NCI-H1105 (cell line): ENCODE measurements at places on chromosomes 3 and 15.

- DNase-seq: no peak
Observed at GRCh38 chr3:111605493-111605892, 10.3 kb upstream of the ZBED2 start.

- peak; percentile 7 for DNase-seq
Observed at GRCh38 chr3:40971191-40972168, 227.8 kb upstream of the CTNNB1 start.

DNA sequence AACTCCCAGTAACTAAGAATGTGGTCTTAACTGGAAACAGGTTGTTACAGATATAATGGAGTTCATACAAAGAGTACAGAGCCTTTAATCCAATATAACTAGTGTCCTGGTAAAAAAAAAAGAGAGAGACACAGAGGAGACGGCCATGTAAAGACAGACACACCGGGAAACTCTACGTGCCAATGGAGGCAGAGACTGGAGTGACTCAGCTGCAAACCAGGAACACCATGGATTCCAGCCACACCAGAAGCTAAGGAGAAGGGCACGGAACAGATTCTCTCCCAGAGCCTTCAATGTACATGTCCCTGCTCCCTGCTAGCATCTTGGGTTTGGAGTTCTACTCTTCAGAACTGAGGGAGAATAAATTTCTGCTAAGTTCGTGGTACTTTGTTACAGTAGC is 4.5 kb downstream of the RNF168 start:
- DNase-seq: no peak

DNA sequence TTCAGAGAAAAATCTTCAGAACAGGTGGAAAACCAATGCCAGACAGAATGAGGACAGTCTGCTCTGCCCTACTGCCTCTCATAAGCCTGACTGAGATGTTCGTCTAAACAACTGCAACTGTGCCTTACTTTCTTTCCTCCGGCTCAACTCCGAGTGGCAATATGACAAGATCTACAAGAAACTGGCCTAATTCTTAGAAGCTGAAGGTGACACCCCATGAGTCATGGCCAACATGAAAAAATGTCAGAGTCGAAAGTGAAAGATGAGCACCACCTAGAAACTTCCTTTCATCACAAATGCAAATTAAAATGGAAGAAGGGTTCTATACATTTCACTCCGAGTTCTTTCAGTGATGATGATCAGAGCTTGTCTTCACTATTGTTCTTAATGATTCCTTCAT is 12.9 kb downstream of the PCYT1A start:
- no peak for DNase-seq

DNA sequence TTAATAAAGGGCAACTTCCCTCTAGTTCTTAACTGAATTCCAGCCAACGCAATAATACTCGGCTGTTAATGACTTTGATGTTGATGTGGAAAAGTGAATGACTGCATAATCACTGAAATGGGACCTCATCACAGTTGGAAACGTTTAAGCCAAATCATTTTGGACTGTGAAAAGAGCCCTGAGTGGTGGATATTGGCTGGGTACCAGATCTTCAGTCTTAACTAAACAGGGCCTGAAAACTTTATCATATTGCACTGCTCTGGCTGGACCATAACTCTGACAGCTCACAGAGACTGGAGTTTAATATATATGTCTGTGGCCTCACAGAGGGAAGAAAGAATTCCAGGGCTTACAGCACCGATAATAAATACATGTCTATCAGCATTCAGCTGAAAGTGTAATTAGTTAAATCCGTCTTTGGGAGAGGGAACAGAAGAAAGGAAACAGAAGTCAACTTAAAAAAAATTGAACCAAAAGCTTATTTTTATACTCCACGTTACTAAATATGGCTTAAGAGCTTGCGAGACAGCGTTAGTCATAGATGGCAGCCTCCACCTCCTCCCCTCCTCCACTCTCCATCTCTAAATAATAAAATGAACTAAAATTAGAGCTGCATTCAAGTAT is 222.3 kb upstream of the CDIN1 start:
- DNase-seq: no peak

GRCh38 chr3:11591391-11592282 is 52.1 kb downstream of the VGLL4 start:
- no peak for DNase-seq

GRCh38 chr3:10255835-10256234 is 7.6 kb downstream of the TATDN2 start:
- no peak for DNase-seq

- peak; percentile 24 for DNase-seq
Observed at GRCh38 chr3:100709842-100710260, 557 bp downstream of the TFG start.

DNA sequence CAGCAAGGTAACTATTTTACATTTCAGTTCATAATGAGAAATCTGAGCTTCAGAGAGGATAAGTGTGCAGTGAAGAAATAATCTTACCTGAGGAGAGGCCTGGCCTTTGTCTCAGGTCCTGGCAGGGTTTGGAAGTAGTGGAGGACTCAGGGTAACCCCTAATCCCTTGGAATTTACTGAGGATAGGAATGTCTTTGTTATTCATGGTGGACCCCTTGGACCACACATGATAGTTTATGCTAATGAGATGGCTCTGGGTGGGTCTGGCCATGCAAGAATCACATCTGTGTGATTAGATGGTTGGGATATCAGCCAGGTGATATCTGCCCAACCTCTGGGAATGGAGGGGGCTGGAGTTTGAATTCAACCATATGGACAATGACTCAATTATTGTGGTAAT is 65.0 kb upstream of the DAZL start:
- DNase-seq: no peak

- DNase-seq: no peak
Observed at GRCh38 chr3:170701696-170702678, 116.1 kb upstream of the SLC7A14 start.

- DNase-seq: no peak
Observed at GRCh38 chr3:160009525-160009924, 20.9 kb downstream of the IL12A start.

DNA sequence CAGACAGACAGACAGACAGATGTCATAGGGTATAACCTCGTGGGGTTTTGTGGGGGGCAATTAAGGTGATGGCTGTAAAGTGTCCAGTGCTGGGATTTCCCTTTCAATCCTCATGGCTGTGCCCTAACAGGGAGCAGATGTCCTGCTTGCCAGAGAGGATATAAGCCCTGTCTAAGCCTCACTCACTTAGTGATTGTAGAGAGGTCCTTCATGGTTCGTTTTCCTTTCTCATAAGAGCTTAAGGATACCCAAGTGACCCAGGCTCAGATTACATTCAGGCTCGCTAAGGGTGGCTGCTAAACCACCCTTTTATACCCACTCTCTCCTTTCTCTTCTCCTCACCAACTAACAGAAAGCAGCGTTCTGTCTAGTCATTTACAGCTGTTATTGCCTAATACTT is 19.2 kb downstream of the LYSMD2 start:
- DNase-seq: no peak

GRCh38 chr3:120462409-120462959 is 11.7 kb upstream of the FSTL1 start:
- no peak for DNase-seq

DNA sequence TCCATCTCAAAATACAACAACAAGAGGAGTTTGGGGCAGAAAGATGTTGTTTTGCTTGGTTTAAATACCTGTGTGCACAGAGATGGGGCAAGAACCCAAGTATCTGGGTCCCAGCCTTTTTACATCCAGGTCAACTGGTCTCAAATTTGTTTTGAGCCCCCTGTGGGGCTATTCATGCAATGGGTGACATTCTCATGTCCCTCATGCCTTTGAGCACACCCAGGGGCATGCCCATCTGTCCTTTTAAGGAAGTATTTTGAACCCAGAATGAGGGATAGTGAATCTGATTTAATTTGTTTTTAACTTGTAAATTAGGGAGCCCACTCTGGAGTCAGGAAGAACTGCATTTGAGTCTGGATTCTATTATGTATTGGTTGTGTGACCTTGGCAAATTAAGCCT is 14.8 kb downstream of the ABCF3 start:
- DNase-seq: no peak

- DNase-seq: no peak
Observed at GRCh38 chr15:32970847-32971246, 223.7 kb downstream of the FMN1 start.

- no peak for DNase-seq
Observed at GRCh38 chr3:62365391-62366125, 7.8 kb downstream of the FEZF2 start.

- DNase-seq: no peak
Observed at GRCh38 chr3:30356866-30357753, 249.3 kb upstream of the TGFBR2 start.

DNA sequence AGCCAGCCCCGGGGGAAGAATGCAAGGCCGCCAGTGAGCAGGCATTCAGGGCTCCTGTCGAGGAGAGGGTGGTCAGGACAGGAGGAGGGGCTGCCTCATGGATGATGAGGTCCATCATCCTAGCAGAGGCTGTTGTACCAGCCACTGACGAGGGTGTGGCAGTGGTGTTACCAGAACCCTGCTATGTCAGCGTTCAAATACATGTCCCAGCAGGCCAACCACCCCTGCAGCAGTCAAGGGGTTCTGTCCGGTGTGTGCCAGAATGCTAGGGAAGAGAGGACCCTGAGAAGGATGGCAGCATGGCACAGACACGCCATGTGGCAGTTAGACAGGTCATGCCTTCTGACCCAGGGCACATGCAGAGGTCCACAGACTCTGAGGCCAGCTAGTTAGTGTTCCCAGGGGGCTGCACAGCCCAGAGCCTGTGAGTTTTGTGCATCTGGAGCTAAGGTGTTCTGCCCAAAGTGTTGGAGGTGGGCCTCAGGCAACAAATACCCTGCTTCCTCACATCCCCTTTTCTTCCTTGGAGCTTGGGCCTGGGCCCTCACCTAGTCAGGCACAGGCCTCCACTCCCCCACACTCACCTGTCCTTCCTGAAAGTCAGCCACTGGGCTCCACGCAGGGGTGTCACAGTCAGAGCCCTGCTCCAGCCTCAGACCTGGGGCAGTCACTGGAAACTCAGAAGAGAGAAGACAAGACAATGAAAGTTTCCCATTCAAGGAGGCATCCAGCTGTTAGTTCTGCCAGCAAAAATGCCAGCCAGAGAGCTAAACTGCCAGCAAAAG is 7.8 kb downstream of the PAK6 start:
- no peak for DNase-seq

- DNase-seq: peak; percentile 83
Observed at GRCh38 chr3:173617490-173617889, 219.9 kb downstream of the NLGN1 start.

- no peak for DNase-seq
Observed at GRCh38 chr3:16313886-16314645, 49.1 kb downstream of the OXNAD1 start.

DNA sequence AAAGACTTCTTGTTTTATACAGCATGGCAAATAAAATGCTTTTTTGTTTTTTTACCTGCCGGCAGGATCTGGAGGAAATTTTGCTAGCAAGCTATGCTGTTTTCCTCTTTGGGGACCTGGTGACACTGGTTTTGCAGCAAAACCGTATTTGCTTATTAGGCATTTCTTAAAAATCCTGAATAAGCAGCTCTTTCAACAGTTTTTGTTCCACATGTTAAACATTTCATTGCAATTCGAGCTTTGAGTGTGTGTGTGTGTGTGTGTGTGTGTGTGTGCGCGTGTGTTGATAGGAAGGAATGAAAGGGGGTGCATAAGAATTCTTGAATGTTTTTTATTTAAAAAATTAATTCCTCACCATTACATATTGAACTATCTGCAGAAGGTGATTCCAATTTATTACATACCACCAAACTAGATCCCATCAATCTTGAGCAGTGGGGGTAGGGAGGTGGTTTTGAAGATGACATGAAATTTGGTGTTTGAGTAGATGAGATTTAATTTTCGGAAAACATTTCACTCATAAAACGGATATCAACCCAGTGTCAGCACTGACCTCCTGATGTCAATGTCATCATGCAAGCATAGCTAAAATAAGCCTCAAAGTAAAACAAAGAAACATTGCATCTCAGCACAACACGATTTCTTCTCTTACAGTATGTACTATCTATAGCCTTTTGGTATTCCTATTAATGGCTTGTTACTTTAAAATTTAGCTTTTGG is 17.3 kb downstream of the ZBTB38 start:
- DNase-seq: no peak

DNA sequence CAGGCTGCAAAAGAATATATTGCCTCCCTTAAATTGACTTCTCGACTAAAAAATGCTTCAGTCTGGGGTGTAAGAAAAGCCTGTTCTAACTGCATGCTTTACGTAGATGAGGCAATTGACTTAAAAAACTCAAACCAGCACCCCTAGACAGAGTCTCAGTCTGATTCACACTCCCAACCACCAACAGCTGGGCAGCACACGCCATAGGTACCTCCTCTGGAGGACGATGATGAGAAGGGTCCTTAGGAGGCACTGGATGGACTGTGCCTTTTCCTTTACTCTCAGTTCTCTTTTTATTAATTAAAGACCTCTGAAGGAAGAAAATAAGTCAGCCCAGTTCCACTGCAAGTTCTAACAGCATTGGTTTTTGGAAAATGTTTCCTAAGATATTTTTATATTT is 175.0 kb downstream of the PDZRN3 start:
- no peak for DNase-seq

DNA sequence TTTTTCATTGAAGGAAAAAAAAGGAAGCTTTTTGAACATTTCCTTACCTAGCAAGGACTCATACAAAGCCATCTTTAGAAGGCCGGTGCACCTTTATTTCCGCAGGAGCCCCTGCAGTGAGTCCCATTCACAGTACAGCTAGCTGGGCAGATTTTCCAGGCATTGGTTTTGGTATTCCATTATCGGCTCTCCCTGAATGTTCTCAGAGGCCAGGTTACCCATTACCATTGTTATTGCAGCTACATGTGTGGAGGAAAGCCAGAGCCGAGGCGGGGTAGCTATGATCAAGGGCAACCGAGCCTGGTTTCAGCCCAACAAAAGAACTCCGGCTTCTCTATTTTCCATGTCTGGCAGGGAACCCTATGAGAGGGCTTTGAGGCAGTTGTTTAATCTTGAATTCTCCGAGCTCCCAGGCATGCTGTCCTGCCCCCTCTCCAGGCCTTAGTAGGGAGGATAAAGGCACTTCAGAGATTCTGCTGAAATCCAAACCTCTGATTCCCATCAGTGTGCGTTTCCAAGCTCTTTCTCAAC is 100.3 kb downstream of the LRRK1 start:
- no peak for DNase-seq

- no peak for DNase-seq
Observed at GRCh38 chr3:67907735-67908134, 253.3 kb upstream of the SUCLG2 start.

DNA sequence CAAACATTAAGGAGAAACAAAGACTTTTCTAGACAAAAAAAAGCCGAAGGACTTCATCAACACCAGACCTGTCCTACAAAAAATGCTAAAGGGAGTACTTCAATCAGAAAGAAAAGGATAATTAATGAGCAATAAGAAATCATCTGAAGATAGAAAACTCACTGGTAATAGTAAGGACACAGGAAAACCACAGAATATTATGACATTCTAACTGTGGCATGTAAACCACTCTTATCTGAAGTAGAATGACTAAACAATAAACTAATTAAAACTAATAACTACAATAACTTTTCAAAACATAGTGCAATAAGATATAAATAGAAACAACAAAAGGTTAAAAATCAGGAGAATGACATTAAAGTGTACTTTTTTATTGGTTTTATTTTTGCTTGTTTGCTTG is 584.5 kb upstream of the CCDC54 start:
- DNase-seq: no peak

- no peak for DNase-seq
Observed at GRCh38 chr15:74257623-74258022, 21.5 kb downstream of the CCDC33 start.
